ENCODE measurements at places on chromosomes 12 and 14.

DNA sequence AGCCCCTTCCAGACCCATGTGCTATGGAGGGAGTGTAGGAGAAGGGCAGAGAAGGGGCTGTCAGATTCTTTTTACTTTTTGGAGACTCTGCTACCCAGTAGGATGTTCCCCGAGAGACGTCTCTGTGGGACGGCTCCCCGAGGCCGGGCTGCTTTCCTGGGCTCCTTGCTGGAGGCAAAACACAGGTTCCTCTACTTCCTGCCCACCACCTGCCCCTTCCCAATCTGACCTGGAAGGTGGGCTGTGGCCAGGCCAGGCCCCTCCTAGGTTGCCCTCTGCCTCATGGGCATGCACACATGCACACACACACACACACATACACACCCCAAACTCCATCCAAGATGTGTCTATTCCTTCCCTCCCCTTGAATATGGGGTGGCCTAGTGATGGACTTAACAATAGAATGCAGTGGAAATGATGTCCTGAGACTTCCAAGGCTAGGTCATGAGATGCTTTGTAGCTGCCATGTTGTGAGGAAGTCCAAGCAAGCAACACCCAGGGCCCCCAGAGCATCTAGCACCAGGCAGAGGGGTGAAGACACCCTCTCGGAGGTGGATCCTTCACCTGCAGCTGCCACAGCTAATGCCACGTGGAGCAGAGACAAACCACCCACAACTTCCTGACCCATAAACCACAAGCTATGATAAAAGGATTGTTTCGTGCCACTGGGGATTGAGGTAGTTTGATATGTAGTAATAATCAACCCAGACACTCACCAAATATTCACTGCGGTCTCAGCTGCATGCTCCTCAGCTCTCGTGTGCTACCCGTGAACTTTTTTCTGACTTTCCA lies 1.6 kb upstream of the ASB2 start:
- DNase-seq, result peak; percentile 61

- DNase-seq, result no peak
These were observed 57.1 kb downstream of the NIN start for GRCh38 chr14:50773632-50774541.

DNA sequence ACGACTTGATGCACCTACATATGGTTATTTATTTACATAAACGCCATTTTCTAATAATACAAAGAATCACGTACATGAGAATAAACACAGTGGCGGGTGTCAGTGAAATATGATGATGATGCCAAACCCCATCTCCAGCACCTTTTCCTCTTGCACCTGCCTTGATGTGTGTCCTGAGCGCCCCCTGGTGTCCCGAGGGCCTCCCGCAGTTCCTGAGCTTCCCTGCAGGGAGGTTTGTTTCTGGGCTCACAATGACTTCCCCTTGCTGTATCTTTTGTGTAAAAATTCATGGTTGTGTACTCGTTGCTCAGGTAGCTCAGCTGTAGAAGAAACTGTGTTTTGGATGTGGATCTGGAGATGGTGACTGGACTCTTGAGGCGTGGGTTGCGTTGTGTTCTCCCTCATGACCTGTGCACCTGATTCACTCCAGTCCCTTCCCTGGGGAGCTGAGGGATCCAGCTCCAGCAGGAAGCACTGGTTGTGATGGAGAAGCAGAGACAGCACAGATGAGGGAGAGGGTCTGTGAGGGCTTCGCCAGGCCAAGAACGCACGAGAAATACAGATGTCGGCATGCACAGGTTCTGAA lies 1037.8 kb downstream of the TMEM121 start:
- DNase-seq, result peak; percentile 67

DNA sequence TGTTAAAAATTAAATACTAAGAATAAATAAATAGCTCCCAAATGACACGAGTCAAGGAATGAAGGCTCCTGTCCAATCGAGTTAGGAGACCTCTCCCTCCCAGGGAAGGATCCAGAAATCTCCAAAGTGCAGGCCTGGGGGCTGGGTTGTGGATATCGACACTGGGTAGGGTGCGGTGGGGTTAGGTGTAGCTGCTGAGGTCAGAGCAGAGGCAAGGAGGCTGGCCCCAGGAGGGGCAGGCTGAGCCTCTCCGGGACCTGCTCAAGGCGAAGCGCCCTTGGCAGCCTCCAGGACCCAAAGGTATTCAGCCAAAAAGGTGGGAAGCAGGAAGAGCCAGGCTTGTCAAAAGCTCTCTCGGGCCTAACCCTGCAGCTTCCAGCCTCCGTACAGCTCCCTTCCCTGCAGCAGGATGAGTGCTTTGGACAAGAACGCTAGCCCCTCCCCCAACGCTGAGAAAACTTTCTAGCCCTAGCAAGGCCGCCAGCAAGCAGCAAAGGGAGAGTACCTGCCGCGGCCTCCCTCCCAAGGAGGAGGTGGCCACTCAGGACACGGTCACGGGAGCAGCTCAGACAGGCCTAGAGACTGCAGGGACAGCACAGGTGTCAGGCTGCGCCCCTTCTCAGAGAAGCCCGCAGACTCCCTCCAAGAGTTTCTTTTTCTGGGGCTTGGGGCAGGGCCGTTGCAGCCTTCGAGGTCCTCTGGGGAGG lies 3.7 kb upstream of the PNMA1 start:
- DNase-seq, result no peak

DNA sequence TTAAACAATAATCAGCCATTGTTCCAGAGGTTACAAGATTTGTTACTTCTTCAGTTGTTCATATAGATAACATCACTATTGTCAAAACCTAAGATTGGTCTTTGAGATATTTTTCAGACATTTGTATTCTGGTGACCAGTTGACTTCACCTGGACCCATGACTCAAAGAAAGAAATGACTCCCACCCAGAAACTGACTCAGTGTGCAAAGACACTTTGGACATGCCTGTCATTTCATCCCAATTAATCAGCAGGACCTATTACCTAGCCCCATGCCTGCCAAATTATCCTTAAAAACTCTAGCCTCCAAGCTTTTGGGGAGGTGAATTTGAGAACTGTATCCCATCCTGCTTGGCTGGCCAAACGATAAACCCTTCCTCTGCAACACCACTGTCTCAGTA lies 27.7 kb upstream of the TSPAN11 start:
- no peak for DNase-seq

All from effector memory CD8-positive, alpha-beta T cell (primary cell).